ENCODE measurements at places on chromosomes 11 and 22. TPM values are rescaled to one million over a fixed set of nuclear protein-coding genes. Genes with fewer than 3 reads are reported as not detected.

The MS4A3 gene
- 0.48 TPM for total RNA-seq

The ADAMTS8 gene
- 0.11 TPM for total RNA-seq

The SMC1B gene
- total RNA-seq = not detected

The USP2 gene
- 25.9 TPM for total RNA-seq

The SULT4A1 gene
- 0.12 TPM for total RNA-seq

The KIRREL3 gene
- total RNA-seq = not detected

The ZNF70 gene
- total RNA-seq = 0.61 TPM

The C11orf16 gene
- total RNA-seq = not detected

The ACER3 gene
- total RNA-seq = 8.3 TPM

The TRABD gene
- total RNA-seq = 21.5 TPM

The IL18 gene
- 7.2 TPM for total RNA-seq

The CHRDL2 gene
- total RNA-seq = 2.9 TPM

The MPZL3 gene
- total RNA-seq = 8.8 TPM

GRCh38 chr11:29268733-29269132 is 748.1 kb downstream of the KCNA4 start:
- no peak for DNase-seq
- H3K27me3 ChIP-seq = no peaks in the 10 kb centered on the region
- no peak overlapping the region for H3K27ac ChIP-seq
- H3K4me1 ChIP-seq = no peaks in the 10 kb centered on the region
- no peak overlapping the region for H3K4me3 ChIP-seq
- no peaks in the 10 kb centered on the region for H3K36me3 ChIP-seq

- H3K4me3 ChIP-seq = no peak overlapping the region
- no peak overlapping the region for H3K27ac ChIP-seq
- H3K36me3 ChIP-seq = no peaks in the 10 kb centered on the region
- DNase-seq = no peak
Observed at GRCh38 chr11:19905280-19905853, 192.7 kb downstream of the NAV2 start.

DNA sequence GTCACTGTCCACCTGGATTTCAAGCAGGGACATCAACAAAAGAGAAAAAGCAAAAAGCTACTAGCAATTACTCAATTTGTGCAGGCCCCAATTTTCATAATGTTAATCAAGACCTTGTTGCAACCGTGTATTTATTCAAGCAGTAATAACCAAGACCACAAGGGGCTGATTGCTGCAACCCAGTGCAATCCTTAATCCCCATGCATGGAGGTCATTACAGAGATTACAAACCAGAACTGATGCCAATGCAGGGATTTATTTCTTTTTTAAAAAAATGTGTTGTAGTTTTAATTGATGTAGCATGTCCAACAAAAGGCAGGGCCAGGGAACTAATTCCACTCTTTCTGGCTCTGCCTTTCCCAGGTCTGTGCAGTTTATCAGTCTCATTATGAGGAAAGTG is 18.4 kb downstream of the TECTA start:
- H3K4me3 ChIP-seq = no peak overlapping the region
- DNase-seq = no peak
- no peaks in the 10 kb centered on the region for H3K27me3 ChIP-seq
- no peaks in the 10 kb centered on the region for H3K4me1 ChIP-seq
- H3K36me3 ChIP-seq = no peaks in the 10 kb centered on the region
- no peak overlapping the region for H3K27ac ChIP-seq

DNA sequence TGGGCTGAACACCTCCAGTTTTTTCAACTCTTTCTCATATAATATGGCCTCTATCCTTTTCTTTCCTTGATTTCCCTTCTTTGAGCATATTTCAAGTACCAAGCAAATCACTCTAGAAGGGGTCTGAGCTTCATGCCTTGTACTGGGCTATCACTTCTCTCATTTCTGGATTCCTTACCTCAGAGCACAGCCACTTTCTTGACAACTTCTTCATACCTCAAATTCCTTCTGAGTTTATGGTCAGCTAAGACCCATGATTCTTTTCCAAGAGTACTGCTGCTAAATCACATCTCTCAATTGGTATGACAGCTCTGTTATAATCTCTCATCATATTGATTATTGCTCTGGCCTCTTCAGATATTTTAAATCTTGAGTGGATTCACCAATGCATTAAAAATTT is 224.8 kb upstream of the ZBED5 start:
- H3K4me3 ChIP-seq = no peak overlapping the region
- no peaks in the 10 kb centered on the region for H3K4me1 ChIP-seq
- H3K27ac ChIP-seq = no peak overlapping the region

- no peaks in the 10 kb centered on the region for H3K4me1 ChIP-seq
- no peak overlapping the region for H3K27ac ChIP-seq
- no peaks in the 10 kb centered on the region for H3K27me3 ChIP-seq
Observed at GRCh38 chr11:73298233-73298632, 9.8 kb upstream of the ARHGEF17 start.

DNA sequence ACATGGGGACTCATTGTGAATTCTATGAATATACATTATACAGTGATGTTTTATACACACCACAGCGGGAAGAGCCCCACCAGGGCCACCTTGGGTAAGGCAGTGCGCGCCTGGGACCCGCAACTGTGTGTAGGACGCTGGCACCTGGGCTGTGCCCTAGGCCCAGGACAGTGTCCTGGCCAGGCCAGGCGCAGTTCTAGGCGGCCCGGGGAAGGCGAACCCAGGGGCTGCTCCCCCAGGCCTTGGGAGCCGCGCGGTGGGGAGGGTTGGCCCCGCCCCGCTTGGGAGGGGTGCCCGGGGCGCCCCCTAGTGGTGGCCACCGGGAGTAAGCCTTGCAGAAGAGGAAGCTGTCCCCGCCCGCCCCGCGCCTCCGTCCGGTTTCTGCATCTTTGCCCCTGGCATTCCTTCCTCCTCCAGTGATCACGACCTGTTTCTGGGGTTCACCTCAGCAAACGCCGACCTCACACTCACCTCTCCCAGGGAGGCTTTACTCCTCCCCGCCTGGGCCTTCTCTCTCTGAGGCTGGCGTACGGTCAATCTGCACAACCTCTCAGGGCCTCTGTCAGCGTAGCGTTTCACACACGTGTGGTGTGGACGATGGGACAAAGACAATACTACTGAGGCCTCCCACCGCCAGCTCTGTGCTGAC is 9.5 kb upstream of the EHD1 start:
- peak; percentile 88 for DNase-seq
- H3K4me3 ChIP-seq = no peak overlapping the region
- H3K36me3 ChIP-seq = no peaks in the 10 kb centered on the region
- no peaks in the 10 kb centered on the region for H3K4me1 ChIP-seq

GRCh38 chr22:47373648-47374272 is 611.3 kb downstream of the TBC1D22A start:
- DNase-seq = no peak
- H3K4me1 ChIP-seq = no peaks in the 10 kb centered on the region
- H3K36me3 ChIP-seq = no peaks in the 10 kb centered on the region
- no peak overlapping the region for H3K27ac ChIP-seq
- no peak overlapping the region for H3K4me3 ChIP-seq

DNA sequence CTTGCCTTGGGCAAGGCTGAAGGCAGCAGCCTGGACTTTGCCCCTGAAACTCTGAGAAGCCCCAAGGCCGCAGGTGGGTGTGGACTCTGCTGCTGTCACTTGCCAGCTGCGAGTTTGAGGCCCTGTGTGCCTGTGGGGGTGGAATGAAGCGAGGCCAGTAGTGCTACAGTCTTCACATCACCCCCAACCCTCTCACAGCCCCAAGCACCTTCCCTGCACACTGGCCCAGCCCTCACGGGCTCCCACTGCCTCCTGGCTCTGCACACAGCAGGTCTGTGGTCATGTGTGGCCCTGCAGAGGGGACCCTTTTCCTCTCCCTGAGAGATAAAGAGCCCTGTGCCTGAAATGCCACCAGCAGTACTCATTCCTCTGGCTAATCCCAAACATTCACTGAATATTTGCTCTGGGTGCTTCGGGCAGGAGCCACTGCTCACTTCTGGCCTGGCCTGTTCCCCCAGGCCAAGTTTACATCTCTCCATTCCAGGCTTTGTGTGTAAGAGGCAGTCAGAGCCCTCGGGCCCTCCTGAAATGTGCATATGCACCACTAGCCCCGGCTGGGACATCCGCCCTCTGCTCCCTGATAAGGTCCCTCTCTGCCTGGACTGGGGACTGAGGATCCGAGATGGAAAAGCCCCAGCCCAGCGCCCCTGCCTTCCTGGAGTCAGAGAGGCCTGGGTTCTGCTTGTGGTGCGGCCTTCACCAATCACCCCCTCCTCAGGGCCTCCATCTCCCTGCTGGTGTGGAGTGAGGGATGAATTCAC is 17.7 kb downstream of the MGAT3 start:
- H3K27me3 ChIP-seq = no peaks in the 10 kb centered on the region
- no peaks in the 10 kb centered on the region for H3K36me3 ChIP-seq
- no peak overlapping the region for H3K4me3 ChIP-seq
- no peak overlapping the region for H3K27ac ChIP-seq
- DNase-seq = no peak

DNA sequence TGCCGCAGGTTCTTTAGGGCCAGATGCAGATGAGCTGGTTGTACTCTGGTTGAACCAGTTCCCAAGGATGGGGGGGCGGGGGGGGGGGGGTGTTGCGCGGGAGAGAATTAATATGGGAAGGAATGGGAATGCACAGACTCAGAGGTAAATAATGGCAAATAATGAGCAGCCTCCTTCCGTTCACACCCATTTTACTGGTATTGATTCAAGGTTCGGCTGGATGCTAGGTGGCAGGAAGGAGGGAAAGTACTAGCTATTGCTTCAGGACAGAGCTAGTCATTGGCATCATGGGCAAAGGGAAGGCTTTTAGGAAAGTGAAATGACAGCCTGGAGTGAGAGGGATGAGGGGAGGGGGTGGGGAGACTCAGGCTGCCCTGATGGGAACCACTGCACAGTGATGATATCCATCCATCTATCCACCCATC is at the start of gene VSTM5:
Gene VSTM5, minus strand, starts transcription at position 25 of the 425 bp plus-strand sequence. CDS start 116 bp downstream, outside the sequence.
- H3K36me3 ChIP-seq = no peaks in the 10 kb centered on the region
- H3K4me1 ChIP-seq = no peaks in the 10 kb centered on the region
- no peak within 1 kb of the TSS for H3K27ac ChIP-seq
- no peak for DNase-seq
- peak within 1 kb of the TSS; percentile 35 for H3K4me3 ChIP-seq

GRCh38 chr11:64947208-64947814 is 11.6 kb upstream of the GPHA2 start:
- H3K27ac ChIP-seq = no peak overlapping the region
- no peaks in the 10 kb centered on the region for H3K4me1 ChIP-seq
- no peaks in the 10 kb centered on the region for H3K36me3 ChIP-seq
- H3K4me3 ChIP-seq = no peak overlapping the region
- no peaks in the 10 kb centered on the region for H3K27me3 ChIP-seq

DNA sequence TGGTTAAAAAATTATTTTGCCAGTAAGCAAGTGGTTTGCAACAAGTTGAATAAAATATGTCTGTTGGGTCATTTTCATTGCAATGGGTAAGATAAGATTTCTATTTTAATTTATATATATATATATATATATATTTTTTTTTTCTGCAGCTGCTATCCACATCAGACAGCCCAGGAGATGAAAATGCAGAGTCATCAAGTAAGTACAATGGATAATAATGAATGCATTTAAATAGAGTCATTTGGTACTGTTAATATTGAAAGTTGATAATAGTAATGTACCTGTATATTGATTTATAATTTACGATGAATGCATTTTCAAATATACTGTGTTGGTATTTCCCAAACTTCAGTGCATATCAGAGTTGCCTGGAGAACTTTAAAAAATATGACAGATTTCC is 11.5 kb downstream of the BIRC3 start:
- no peaks in the 10 kb centered on the region for H3K27me3 ChIP-seq
- no peak overlapping the region for H3K27ac ChIP-seq
- no peaks in the 10 kb centered on the region for H3K4me1 ChIP-seq
- no peaks in the 10 kb centered on the region for H3K36me3 ChIP-seq

GRCh38 chr11:57597461-57597915 is at the start of gene SERPING1:
Gene SERPING1, plus strand, starts transcription at chr11:57597685. Its CDS starts 586 bp downstream, at chr11:57598271.
- peak; percentile 81 for DNase-seq
- H3K36me3 ChIP-seq = no peaks in the 10 kb centered on the region
- peak within 1 kb of the TSS; percentile 73 for H3K27ac ChIP-seq

DNA sequence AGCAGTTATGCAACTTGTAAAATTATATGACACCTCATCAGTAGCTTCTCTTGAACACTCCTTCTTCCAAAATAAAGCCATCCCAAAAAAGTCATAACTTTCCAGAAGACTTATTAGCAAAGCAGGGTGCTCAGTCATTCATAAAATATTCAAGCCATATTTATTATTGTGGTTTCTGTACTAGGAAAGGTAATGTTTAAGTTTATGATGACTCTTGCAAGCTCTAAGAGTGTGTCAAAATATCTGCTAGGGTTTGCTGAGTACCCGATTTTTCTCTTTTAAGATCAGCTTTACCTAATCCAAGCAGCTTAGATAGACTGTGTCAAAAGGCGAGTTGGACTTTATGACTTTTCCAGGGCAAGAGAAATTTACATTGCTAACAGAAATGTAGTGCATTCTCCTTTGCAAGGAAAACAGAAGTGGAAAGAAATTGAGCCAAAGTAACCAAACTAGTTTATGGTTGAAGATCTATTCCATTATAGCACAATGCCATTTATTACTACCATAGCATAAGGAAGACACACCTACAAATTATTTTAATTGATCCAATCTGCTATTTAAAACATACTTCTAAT is 98.0 kb upstream of the SOX6 start:
- no peak overlapping the region for H3K27ac ChIP-seq
- H3K27me3 ChIP-seq = no peaks in the 10 kb centered on the region
- H3K4me1 ChIP-seq = no peaks in the 10 kb centered on the region
- no peaks in the 10 kb centered on the region for H3K36me3 ChIP-seq

DNA sequence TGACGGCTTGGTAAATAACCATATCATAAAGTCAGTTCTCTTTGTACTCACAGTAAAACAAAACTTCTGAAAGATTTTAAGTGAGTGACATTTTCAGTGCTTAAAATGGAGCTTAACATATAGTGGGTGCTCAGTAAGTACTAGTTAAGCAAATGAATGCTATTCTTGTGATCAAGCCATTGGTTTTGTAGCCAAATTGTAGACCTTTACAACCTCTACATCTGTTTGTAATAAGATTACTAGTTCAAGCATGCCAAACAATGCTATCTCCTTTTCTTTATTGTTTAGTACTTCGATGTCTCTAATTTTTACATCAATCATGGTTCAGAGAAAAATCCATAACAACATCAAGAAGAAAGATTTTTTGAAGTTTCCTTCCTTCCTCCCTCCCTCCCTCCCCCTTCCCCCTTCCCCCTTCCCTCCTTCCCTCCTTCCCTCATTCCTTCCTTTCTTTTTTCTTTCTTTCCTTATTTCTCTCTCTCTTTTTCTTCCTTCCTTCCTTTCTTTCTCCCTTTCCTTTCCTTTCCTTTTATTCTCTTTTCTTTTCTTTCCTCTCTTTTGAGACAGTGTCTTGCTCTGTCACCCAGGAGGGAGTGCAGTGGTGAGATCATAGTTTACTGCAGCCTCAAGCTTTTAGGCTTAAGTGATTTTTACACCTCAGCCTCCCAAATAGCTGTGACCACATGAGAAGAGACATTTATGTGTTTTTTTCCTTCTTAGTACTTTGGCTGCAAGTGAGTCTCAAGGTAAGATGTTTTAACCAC is 5.7 kb upstream of the OR51B4 start:
- H3K36me3 ChIP-seq = no peaks in the 10 kb centered on the region
- H3K4me1 ChIP-seq = no peaks in the 10 kb centered on the region
- no peaks in the 10 kb centered on the region for H3K27me3 ChIP-seq
- DNase-seq = no peak
- H3K27ac ChIP-seq = no peak overlapping the region

- no peak overlapping the region for H3K4me3 ChIP-seq
- H3K4me1 ChIP-seq = no peaks in the 10 kb centered on the region
- no peak for DNase-seq
Observed at GRCh38 chr11:96978751-96979150, 588.9 kb downstream of the JRKL start.

GRCh38 chr22:22813126-22814075 is 74.2 kb upstream of the IGLL5 start:
- no peaks in the 10 kb centered on the region for H3K36me3 ChIP-seq
- no peaks in the 10 kb centered on the region for H3K27me3 ChIP-seq
- no peak overlapping the region for H3K27ac ChIP-seq
- H3K4me1 ChIP-seq = no peaks in the 10 kb centered on the region
- H3K4me3 ChIP-seq = no peak overlapping the region

All from right lobe of liver (tissue), 6 donors.